Natural killer cell treated with Interleukin-12 subunit alpha and Interleukin-12 subunit beta and Interleukin-15 and Interleukin-18, amount 100 ng/mL, for 72 hours (primary cell): ENCODE measurements at places on chromosomes 6 and 20.
A peak's percentile ranks its signal among the peaks of the same experiment; 100 is the strongest.

DNA sequence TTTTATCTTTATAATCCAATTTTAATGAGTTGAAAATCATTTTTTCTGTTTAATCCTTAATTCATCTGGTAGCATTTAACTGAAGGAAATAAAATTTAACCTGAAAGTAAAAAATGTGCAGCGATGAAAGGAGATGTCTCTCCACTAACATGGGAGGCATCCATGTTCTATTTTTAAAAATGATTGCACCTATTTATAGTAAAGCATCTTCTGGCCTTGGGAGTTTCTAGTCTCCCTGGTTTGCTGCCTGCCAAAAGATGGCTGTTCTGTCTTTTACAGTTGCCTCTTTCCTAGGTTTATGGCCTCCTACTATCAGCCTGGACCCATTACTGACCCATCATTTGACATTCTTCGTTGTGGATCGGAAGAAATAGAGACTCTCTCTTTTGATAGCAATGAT lies 143.0 kb downstream of the B3GAT2 start:
- no peak for DNase-seq

DNA sequence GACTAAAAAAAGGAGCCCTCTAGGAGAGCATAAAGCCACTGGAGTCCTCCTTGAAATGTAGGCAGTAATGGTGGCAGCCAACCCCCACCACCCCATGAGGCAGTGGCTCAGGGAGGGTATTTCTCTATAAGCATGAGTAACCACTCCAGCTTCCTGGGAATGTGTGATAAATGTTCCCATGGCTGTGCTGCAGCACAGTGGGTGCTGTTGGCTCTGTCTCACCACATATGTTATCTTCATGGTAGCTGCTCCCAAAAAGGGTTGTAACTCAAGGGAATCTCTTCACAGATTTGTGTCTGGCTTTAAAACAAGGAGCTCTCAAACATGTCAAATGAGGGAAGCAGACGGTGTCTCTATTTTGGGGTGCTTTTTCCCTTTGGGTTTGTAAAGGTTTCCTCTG lies 7.5 kb upstream of the PHACTR1 start:
- DNase-seq: no peak

- DNase-seq: no peak
Observed at GRCh38 chr6:138727182-138727581, 46.4 kb upstream of the CCDC28A start.

- DNase-seq: no peak
Observed at GRCh38 chr6:89350281-89350966, 2.1 kb downstream of the UBE2J1 start.

DNA sequence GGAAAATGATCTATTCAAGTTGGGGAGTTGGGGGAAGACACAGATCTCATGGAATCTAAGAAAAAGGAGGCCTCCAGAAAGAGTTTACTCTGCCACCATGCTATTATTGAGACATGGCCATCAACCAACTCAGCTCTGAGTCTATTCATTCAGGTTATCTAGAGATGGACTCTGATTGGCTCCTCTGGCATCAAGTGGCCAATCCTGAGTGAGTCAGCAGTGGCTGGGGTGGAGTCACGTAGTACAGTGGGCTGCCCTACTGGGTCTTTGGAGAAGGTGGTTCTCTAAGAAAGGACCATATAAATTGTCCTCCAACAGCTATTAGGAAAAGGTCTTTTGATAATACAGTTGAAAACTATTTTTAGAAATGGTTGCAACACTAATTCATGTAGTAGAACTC lies 42.1 kb downstream of the LYRM2 start:
- no peak for DNase-seq

- DNase-seq: no peak
Observed at GRCh38 chr20:49028684-49029083, 17.4 kb upstream of the CSE1L start.

GRCh38 chr20:62536871-62537401 lies 61.1 kb upstream of the GATA5 start:
- DNase-seq: no peak

DNA sequence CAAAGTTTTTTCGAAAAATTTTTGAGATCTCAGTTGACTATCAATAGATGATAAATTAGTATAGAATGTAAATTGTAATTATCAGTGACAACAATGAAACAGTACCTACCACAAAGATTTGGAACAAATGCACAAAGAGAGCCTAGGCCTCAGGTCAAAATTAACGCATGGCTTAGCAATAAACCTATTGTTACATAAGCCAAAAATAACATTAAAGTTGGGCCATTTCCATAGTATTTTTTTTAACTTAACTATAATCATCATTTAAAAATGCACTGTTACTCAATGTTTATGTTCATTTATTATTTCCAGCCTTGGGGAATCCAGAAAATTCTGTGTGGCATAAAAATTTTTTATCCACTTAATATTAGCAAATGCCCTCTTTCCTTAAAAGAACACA lies 117.0 kb downstream of the EPB41L2 start:
- DNase-seq: no peak

DNA sequence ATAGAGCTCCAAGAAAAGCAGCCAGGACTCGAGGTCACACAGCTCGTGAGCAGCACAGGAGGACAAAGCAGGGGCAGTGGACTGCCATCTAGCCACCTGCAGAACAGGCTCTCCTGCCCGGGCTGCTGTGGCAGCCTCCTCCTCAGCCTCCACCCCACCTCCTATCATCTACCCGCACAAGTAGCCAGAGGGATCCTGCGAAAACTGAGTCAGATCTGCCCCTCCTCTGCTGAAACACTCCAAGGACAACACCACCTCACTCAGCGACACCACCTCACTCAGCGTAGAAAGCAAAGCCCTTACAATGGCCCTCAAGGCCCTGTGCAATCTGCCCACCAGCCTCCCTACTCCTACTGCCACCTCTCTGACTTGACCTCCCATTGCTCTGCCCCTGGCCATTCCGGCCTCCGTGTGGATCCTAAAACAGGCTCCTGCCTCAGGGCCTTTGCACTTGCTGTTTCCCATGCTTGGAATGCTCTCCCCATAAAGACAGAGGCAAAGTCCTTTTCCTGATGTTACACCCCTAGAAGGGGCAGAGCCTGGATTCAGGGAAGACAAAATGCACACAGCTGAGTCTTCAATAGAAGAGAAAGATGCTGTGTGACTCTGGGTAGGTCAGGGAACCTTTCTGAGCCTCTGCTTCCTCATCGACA lies 19.3 kb downstream of the PREX1 start:
- no peak for DNase-seq

DNA sequence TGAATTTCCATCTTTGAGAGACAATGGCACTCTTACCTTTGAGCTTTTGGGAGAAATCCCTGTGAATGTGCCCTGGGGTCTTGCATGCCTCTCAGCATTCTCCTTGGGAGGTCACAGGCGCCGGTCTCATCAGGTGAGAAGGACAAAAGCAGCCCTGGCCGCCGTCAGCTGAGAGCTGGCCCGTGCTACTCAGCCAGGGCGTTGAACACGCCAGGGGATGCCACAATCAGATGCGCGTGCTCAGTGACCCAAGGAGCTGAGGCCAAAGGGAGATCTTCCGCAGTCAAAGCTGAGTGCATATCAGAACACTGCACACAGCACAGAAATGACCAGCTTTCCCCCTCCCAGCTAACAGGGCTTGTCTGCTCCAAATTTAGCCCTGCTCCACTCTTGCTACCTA lies 253.6 kb upstream of the NOX3 start:
- no peak for DNase-seq

DNA sequence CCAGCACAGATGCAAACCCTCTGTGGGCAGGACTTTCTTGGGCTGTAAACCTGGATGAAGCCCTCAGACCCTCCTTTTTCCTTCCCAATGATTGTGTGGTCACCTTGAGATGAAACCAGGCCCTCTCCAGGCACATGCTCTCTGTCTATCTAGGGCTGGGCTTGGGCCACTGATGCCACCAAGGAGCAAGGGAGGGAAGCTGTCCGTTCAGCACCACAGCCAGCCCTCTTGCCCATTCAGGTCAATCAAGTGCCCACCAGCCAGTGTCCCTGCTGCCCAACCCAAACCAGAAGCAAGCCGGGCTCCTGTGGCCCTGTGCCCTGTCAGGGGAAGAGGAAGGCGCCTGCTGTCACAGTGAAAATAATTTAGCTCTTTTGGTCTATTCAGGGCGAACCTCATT lies 8.0 kb downstream of the STMN3 start:
- no peak for DNase-seq

- no peak for DNase-seq
Observed at GRCh38 chr20:47765691-47766594, 19.3 kb downstream of the SULF2 start.

DNA sequence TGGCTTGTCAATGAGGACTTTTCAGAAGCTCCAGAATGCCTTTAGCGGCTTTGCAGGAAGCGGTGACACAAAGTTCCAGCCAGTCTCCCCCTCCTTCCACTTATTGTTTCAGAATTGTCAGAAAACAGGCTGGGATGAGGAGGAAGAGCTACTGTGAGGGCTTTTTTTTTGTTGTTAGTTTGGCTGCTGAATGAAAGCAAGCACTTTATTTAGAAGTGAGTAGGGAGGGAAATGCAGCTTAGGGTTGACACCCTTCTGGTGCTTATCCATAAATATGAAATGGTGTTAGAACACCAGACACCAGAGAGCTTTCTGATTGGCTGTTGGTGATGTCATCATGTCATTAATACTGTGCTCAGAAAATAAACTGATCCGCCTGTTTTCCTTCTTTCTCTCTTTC lies 251.5 kb downstream of the SOX4 start:
- DNase-seq: no peak

- no peak for DNase-seq
Observed at GRCh38 chr6:168332020-168332419, 12.4 kb upstream of the DACT2 start.

DNA sequence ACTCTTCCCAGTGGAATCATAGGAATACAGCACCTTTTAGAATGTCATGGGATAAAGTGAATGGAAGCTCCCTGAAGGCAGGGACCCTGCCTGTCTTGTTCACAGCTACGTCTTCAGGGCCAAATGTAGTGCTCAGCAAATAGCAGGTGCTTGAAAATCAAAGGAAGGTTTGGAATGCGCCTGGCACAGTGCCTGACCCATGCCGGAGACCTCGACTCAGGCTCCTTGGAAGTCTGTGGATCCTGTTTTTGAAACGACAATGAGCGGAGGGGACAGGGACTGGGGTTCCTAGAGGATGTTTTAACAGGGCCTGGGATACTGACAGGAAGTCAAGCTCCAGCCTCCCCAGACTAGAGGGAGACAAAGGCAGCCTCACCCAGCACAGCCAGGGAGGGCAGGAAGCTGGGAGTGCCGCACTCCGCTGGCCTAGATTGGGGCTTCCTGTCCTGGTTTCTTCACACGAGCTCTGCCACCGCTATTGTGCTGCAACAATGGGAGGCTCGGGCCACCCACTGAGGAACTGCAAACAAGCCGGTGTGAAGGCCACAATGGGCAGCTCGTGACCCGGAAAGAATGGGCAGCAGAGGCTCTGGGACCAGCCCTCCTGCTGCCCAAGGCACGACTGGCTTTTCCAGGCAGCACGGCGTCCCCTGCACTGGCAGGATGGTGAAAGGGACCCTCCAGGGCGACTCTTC lies 76.7 kb downstream of the PREX1 start:
- peak; percentile 86 for DNase-seq

DNA sequence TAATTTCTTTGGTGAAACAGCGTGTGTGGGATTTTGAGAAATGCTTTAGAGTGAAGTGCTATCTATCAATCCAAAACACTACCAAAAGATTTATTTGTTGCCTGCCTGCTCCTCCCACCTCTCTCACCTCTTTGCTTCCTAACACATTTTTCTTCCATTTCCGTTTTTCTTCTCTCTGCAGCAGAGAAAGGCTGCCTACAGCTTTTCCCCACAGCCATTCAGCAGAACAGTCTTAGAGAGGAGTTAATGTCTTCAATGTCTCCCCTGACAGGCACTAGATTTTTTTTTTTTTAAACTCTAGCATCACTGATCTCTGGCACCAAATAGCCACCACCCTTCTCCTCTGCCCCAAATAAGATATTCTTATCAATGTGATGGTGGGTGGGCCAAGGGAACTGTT lies 327.8 kb upstream of the MAN1A1 start:
- DNase-seq: no peak

DNA sequence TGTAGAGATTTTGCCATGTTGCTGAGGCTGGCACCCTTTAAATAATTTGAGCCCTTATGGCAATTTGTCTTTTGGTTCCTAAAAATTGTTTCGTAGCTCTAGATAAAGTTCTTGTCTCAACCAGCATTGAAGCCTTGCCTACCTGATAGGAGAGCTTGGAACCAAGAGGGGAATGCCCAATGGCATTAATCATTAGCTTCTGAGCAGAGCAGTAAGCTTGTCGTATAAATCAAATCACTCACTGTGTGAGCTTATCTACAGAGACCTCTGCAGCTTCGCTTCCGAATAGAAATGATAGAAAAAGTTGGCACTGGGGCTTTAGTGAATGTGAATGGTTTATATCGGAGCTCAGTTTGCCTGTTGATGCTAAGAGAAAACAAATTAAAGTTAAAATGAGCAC lies 10.7 kb downstream of the ANKRD6 start:
- no peak for DNase-seq

DNA sequence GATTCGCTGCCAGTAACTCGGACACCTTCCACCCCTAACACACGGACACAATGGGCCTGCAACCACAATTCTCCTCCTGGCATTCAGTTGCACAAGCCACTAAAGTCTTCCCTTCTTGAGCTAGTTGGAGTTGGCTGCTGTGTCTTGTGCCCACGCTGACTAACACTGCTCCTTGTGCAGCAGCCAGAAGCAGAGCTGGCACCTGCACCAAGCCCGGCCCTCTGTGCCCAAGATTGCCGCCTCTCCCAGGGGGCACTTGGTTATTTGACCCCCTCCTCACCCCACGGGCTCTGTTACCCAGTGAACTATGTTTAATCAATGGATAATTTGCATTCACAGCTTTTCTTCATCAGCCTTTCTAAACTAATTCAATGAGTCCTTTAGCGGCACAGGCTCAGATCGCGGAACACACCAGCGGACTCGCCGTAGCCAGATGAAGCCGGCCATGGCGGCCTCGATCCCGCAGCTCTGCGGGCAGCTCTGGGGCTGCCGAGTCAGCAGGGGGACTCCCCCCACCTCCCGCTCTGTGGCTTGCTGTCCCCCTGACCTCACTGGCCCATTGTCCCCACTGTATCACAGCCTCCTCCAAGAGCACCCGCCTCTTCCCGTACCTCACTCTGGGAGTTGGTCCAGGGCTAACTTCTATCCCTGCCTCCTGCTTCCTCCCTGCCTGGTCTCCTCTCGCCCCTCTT lies 94.8 kb upstream of the AFDN start:
- DNase-seq: no peak

GRCh38 chr20:57573894-57574293 lies 13.0 kb downstream of the PCK1 start:
- no peak for DNase-seq
